Central memory CD4-positive, alpha-beta T cell (primary cell): ENCODE measurements at places on chromosomes 11 and 22.

- no peak for DNase-seq
Observed at GRCh38 chr11:130762638-130763037, 153.6 kb downstream of the SNX19 start.

DNA sequence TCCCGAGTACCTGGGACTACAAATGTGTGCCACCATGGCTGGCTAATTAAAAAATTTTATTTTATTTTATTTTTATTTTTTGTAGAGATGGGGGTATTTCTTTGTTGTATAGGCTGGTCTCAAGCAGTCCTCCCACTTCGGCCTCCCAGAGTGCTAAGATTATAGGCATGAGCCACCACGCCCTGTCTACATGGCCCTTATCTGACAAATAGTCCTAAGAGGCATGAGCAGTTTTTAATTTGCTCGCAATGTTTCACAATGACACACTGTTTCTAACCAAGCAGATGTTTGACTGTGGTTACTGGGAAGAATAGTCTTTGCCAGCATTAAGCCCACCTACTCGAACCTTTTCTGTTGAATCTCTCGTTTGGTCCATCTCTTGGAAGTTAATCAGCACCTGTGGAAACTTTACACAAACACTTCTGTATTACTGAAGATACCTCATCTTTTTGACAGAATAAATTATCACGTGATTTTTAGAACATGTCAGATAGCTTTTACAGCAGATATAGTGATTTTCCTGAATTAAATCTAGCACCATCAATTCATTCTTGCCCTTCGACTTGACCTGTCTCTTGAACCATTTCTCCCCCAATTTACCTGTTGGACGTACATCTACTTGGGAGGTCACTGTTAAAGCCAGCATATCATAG is 71.4 kb downstream of the MTMR3 start:
- no peak for DNase-seq

DNA sequence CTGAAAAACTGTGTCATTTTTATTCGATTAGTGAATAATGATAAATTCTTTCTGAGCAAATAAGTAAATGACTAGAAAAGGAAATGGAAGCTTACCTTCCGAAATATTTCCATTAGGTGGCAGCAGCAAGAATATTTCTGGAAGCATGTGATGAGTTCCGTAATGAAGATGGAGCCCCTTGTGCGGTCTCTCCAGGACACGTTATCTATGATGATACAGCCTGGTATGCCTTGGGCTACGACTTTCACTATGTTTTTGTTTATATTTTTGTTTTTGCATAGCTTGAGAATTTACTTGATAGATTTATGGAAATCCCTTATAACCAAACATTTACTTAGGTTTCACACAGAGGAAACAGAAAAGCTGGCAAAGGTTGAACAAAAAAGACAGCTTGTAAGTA is 25.7 kb downstream of the CASP5 start:
- no peak for DNase-seq

DNA sequence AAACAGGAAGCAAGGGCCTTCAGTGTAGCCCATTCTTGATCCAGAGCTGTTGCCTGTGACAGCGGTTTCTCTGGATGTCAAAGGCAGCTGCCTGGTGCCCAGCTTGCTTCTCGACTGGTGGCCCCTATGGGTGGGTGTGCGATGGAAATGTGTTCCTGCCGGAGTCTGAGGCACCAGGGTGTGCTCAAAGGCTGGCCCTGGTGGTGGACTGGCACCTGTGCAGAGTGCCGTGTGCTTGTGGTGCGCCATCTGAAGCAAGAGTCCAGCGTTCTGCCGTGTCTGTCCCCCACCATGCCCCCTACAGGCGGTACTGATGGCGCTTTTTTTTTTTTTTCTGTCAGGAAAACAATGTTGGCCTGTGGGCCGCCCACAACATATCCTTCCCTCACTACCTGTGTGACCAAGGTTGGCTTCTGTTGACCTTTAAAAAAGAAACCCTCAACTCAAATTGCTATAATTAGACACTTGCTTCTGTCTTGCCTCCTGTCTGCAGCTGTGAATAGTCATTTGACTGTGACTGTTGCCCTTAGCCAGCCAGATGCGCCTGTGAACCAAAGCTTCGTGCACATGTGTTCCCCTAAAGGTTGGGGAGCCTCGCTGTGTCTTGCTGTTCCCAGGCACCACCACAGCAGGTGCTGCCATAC is 4.7 kb upstream of the RANBP1 start:
- no peak for DNase-seq

- DNase-seq: peak; percentile 18
Observed at GRCh38 chr11:72969894-72970335, 155.7 kb downstream of the ATG16L2 start.

DNA sequence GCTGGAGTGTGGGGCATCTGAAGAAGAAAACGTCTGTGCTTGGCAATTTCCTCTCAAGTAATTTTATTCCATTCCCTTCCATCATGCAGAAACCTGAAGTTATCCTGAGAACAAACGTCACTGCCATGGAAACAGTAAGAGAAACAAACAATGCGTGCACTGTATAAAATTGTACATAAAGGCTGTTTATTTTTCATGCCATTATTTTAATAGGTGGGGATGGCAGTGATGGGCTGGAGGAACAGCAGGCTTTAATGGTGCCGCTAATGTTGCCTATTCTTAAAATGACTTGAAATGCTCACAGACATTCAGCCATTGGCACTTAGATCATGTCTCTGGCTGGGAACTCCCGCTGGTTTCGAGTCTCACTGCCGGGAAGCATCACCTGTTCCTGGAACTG is 7.5 kb upstream of the SEZ6L start:
- DNase-seq: no peak

DNA sequence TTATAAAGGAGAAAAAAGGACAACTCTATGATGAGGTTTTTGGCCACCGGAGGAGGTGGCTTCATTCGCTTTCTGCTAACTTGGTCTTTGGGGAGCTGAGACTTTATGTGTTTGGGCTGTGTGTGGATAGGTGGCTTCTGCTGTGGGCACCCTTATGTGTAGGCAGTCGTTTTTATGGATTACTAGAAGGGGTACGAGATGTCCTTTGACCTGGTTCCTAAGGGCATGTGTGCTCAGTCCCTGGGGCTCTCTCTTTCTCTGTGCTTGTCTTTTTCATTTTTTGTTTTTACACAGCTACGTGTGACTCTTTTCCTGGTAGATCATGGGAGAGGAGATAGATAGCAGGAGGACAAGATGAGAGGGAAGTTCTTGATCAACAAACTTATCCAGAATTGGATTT is 93.4 kb downstream of the TEAD1 start:
- DNase-seq: no peak

- no peak for DNase-seq
Observed at GRCh38 chr11:57124917-57125316, 56.8 kb upstream of the LRRC55 start.

GRCh38 chr11:61680622-61681221 is 531 bp downstream of the DAGLA start:
- DNase-seq: no peak

DNA sequence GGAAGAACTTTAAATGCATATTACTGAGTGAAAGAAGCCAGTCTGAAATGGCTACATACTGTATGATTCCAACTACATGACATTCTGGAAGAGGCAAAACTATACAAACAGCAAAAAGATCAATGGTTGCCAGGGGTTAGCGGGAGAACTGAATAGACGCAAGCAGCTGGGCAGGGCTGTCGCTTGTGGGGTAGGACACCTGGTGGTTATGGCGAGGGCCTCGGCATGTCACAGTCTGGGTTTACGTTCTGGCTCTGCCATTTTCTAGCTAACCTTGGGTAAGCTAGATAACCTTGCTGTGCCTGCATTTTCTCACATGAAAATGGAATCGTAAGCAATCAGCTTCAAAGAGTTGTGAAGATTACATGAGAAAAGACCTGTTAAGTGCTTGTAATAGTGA is 55.2 kb upstream of the SYT13 start:
- DNase-seq: no peak

GRCh38 chr11:113242767-113243397 is 71.5 kb upstream of the TTC12 start:
- DNase-seq: peak; percentile 33

- DNase-seq: no peak
Observed at GRCh38 chr11:114880442-114880841, 202.1 kb downstream of the NXPE2 start.

DNA sequence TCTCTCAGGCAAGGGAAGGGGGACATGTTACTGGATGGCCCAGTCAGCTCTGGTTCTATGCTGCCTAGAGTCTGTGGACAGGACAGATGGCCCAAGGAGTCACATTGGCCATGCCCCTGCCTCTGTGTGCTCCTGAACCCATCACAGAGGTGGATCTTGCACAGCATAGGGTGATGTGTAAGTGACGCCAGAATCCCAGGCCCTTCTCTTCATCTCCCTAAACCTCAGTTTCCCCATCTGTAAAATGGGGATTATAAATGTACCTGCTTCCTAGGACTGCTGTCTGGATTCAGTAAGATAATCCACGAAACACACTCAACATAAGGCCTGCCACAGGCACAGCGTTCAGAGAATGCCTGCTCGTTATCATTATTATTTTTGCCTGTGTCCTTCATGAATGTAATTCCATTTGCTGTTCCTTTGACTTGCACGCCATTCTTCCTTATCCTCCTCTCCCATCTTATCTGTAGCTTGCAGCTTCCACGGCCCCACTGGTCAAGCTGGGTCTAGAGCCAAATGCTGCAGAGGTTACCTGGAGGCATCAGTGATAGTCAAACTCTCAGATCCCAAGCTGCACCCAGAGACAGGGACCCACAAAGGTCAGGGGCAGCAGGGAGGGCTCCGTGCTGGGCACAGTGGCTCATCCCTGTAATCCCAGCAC is 207.0 kb downstream of the MN1 start:
- no peak for DNase-seq

- no peak for DNase-seq
Observed at GRCh38 chr22:38970551-38970950, 11.6 kb upstream of the APOBEC3B start.

DNA sequence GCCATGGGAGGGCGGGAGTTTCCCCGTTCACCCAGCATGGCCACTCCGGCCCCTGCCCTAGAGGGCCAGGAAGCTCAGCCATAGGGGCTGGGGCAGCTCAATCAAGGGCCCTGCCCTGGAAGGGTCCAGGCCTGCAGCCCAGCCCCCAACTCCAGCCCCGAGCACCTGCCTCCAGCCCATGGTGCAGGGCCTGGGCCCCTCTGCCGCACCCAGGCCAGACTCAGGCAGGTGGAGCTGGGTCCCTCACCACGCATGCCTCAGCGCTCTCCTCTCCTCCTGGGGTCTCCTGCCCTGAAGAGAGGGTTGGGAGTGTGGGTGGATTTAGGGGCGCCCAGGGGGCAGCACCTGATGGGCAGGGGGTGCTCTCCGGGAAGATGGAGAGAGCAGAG is 13.1 kb downstream of the MLC1 start:
- no peak for DNase-seq

GRCh38 chr11:95082576-95083001 is 7.1 kb upstream of the ENDOD1 start:
- no peak for DNase-seq

DNA sequence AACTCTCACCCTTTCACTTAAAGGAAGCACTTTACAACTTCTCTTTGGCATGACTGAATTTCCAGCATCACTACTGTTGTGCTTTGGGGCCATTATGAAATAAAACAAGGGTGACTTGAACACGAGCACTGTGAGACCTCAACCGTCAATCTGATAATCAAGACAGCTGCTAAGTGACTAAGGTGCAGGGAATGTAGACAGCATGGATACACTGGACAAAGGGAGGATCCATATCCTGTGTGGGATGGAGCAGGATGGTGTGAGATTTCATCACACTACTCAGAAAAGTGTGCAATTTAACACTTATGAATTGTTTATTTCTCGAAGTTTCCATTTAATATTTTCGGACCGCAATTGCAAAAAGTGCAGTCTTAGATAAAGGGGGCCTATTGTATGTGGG is 16.1 kb upstream of the EXPH5 start:
- DNase-seq: no peak

DNA sequence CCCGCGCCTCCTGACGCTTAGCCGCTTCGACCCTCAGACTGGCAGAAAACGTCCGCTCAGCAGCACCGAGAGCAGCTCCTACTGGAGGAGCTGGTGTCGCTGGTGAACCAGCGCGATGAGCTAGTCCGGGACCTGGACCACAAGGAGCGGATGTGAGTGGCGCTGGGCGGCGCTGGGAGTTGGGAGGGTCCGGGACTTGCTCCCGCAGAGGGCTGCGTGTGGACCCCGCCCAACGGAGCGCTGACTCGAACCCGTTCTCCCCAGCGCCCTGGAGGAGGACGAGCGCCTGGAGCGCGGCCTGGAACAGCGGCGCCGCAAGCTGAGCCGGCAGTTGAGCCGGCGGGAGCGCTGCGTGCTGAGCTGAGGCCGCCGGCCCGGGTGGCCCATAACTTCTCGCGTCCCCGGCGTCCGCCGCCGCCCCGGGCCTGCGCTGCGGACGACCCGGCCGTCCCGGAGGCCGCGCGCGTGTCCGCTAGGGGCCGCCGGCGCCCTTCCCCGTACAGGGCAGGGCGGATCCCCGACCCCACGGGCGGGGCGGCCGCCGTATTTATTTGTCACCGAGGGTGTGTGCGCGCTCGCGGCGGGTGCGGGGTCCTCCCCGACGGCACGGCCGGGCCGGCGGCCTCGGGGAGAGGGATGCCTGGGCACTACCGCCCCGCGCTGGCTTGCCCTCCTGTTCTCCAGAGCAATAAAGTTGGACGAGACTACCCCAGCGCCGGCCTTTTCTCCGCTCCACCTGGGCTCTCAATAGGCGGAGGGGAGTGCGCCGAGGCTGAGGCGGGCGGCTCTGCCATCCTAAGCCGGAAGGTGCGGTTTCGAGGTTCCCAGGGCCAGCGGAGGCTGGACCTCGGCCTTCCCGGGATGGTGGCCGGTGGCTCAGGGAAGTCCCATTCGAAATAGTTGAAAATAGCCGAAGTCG is 3.4 kb downstream of the KCNK7 start:
- no peak for DNase-seq

DNA sequence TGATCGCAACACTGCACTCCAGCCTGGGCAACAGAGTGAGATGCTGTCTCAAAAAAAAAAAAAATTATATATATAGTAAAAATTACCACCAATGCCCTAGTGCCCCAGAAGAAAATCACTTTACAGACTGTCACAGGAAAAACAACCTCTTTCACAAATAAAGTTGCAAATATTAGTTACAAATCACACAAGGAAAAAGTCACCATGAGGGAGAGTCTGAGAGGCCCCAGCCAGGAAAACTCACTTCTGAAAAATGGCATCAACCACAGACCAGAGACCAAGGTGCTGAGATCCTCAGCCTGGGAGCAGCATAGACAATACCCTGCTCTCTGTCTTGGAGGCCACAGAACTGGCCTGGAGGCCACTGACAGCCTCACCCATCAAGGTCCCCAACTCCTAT is 20.4 kb downstream of the GGT5 start:
- DNase-seq: no peak
